ENCODE measurements at places on chromosomes 1 and 21.
A peak's percentile ranks its signal among the peaks of the same experiment; 100 is the strongest.

- DNase-seq = peak; percentile 70
Measured at GRCh38 chr1:236281198-236281653, 532 bp downstream of the ERO1B start.

DNA sequence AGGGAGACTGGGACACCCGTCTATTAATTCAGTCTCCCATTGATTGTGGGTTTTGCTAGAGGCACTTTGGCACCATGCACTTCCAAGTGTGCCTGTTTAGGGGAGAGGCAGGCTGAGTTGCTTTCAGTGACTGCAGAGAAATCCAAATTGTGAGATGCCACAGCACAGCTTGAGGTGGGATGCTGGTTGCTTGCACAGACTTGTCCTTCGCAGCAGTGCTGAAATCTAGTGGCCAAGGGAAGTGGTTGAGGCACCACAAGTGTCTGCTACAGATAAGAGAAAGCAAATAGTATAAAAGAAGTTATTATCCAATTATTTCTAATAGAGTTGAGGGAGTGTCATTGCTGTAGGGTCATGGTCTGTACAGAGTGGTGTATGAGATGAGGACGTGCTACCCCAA is 40.0 kb upstream of the APP start:
- DNase-seq = no peak

DNA sequence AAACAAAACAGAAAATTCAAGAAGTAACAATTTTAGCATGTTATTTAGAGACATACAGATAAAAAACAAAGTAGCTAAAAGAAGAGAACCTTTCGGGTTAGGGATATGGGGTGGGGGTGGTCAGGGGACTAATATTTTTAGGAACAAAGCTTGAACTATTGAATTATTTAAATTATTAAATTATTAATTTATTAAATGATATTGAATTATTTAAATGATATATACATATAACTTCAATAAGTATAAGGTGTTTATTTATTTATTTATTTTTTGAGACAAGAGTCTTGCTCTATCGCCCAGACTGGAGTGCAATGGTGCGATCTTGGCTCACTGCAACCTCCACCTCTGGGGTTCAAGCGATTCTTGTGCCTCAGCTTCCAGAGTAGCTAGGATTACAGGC is 36.0 kb downstream of the EIF2B3 start:
- no peak for DNase-seq

- no peak for DNase-seq
Measured at GRCh38 chr1:98887507-98887906, 117.2 kb downstream of the PLPPR5 start.

DNA sequence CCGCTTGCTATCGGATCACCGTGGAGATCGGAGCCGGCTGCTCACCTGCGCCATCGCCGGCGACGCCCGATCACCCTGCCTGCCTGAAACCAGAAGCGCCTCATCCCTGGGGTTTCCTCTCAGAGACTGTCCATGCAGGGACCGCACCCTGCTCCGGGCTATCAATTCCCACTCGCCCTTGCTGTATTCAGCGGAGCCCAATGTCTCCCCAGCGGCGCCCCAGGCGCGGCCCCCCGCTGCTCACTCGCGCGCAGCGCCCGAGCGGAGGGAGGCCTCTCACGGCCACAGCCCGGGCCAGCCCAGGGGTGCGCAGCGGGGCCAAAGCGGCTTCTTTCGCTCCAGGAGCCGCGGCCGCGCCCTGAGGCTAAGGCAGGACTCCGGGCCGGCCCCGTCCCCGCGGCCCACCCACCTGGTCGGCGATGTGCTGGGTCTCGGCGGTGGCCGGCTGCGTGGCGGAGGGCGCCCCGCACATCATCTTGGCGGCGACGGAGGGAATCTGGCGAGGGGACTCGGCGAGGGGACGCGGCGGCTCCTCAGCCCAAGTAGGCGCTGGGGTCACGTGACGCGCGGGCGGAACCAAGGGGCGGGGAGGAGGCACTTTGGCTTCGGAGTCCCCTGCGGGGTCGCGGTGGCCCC is at the start of gene CSTB:
Gene CSTB (minus strand): TSS at position 514 of the 636 bp plus-strand sequence. CDS start 39 bp downstream, at position 475.
- peak; percentile 85 for DNase-seq

- DNase-seq = no peak
Measured at GRCh38 chr1:230823426-230823825, 44.9 kb downstream of the C1orf198 start.

DNA sequence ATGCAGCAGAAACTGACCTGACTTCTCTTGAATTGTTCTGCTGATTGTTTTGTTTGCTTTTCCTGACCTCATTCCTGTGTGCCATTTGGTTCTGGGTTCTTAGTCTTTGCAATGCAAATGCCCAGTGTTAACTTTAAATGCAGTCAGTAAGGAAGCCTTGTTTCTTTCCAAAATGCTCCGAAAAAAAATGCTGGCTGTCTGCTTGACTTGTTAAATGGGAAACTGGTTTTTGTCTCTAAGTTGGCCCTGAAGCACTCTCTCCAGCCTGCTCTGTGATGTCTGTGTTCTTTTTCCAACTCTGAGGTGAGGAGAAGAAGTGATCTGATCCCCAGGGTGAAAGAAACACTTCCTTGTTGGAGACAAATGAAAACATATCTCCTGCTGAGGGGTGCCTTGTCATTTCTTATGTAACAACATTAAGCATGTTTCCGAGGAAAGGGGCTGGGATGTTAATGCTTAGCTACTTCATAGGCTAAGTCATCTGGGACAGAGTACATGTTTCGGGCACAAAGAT is 256.3 kb upstream of the ADGRL4 start:
- DNase-seq = no peak

GRCh38 chr1:160813215-160813614 is 17.2 kb downstream of the LY9 start:
- no peak for DNase-seq

GRCh38 chr1:87394513-87394912 is 65.8 kb downstream of the LMO4 start:
- DNase-seq = no peak

GRCh38 chr1:188817814-188818213 is 1659.8 kb downstream of the BRINP3 start:
- DNase-seq = no peak

- no peak for DNase-seq
Measured at GRCh38 chr1:191519519-191519918, 638.7 kb upstream of the RGS18 start.

DNA sequence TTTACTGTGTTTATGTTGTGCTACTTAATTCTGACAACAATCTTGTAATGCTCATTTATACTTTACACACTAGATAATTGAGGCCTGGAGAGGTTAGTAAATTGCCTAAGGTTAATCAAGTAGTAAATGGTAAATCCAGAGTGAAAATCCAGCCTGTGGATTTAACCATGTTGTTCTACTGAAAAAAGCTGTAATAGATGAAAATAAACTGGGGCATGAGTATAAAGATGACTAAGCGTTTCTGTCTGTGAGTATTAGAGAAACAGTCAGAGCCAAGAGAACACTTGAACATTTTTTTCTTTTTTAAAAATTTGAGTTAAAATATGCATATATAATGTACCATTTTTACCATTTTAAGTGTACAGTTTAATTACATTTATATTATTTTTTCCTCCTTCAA is 47.9 kb upstream of the LEPR start:
- DNase-seq = no peak

- DNase-seq = no peak
Measured at GRCh38 chr1:51288578-51288977, 41.8 kb downstream of the TTC39A start.

DNA sequence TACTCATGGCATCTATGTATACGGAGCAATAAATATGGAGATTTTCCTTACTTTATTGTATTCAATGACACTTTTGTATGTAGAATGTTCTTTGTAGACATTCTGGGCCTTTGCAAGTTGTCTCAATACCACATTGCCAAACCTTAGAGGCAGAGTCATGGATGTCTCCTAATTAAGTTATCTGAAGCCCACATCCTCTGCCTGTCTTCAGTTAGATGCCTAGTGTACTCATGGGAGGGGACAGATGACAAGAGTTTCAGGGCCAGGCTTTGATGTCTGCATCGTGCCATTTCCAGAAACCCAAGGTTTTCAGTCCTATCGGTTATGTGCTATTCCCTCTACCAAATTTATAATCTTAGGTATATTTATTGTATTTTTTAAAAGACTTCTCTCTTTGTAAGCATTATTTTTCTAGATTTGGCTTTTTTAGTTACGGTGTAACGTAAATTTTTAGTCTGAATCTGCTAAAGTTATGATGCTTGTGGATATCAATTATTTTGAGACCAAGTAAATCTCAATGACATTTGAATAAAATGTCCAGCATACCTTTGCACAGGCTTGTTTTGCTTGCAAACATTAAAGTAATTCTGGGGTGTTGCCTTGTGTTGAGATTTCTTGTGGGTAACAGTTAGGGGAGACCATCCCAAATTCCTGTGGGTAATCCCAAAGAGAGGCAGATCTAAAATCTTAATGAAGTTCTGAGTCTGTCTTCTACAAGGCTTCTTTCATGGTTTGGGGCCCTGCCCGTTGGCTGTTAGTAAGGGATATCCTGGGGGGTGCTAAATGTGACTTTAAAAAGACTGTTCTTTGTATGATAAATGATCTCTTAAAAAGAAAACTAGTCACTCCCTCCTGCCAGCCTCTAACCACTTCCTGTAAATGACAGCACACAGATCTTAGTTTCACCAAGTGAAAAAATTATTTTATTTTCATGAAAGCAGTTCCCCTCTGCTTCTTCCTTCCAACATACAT is 8.0 kb upstream of the MACF1 start:
- peak; percentile 82 for DNase-seq

DNA sequence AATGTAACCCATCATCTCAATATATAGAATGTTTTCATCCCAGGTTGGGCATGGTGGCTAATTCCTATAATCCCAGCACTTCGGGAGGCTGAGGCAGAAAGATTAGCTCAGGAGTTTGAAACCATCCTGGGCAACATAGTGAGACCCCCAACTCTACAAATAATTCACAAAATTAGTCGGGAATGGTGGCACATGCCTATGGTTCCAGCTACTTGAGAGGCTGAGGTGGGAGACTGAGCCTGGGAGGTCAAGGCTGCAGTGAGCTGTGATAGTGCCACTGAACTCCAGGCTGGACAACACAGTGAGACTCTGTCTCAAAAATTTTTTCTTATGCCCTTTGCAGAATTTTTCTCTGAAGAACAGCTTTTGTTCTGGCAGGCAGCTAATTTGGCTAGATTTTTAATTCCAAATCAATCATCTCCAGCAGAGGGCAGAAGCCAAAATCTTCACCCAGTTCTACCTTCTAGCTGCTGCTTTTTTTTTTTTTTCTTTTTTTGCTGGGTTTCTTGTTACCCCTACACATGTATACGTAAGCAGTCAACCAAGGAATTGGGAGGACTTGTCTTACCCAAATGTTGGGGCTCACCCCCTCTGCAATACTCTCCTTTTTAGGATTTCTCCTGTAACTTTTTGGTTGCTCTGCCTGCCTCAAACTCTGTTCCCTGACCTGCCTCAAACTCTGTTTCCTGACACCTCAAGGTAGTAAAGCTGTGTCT is 2.7 kb upstream of the RAD54L start:
- peak; percentile 52 for DNase-seq

- no peak for DNase-seq
Measured at GRCh38 chr1:25611843-25612242, 4.7 kb upstream of the MAN1C1 start.

GRCh38 chr1:103170609-103171008 is 62.3 kb upstream of the COL11A1 start:
- peak; percentile 34 for DNase-seq

- DNase-seq = peak; percentile 90
Measured at GRCh38 chr21:15682186-15682895, 47.4 kb upstream of the USP25 start.

DNA sequence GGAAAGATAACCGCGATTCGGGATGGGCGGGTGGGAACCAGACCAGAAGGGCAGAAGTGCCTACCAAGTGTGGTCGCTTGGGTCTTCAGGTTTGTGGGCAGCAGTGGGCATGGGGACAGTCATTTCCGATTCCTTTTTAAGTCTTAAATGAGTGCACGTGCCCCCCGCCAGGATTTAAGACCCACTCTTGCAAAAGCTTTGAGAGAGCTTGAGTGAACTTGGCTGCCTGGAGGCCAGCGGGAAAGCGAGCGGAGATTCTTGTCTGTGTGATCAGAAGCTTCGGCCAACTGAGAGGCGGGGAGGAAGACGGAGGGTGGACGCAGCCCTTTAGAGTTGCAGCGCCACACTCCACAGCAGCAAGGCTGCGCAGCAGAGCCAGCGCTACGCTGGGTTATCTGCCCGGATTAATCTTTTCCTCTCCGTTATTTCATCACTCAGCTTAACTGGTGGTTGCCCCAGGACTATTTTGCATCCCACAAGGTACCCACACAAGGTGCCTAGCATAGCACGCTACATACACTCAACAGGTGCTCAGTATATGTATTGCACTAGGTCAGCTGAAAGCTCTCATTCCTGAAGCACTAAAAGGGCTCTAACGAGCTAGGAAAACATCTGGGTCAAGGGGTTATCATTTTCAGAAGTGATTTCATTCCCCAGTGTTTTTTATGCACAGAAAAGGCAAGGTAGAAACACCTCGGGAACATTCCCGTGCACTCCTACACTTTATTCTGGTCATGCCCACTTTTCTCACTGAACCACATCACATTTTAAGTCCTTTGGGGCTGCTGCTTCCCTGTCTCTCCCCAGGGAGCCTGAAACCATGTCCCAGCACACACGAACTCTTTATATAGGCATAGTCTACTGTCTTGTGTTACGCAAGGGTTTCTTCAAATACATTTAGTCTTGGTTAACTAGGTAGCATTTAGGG is 1.5 kb upstream of the BATF3 start:
- peak; percentile 90 for DNase-seq

GRCh38 chr21:28893687-28894086 is 99.0 kb downstream of the LTN1 start:
- DNase-seq = no peak

GRCh38 chr1:42748461-42749410 is 8.7 kb upstream of the CLDN19 start:
- DNase-seq = no peak

DNA sequence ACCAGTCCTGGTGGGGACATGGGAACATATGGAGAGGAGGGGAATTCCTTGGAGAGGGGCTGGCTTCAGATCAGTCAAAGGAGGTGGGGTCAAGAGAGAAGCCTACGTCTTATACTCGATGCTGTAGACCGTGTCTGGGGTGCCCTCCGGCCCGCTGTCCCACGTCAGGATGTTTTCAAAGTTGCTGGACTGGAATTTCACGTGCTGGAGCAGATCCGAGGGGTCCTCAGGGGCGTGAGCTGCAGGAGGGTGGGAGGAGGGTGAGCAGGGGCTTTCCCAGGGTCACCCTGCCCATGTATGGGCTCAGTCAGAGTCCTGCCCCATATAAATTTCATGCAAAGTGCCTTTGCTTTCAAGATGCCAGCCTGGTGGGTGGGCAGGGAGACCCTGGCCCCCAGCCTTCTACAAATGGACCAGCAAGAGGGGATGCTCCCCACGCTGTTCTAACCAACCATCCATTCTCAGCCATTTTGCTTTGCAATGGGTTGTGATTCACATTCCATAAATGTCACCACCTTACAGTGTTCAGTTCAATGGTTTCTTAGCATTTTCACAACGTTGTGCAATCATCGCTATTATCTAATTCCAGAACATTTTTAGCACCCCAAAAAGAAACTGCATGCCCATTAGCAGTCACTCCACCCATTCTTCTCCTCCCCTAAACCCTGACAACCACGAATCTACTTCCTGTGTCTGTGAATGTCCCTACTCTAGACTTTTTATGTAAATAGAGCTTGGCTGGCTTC is 4.3 kb downstream of the IL22RA1 start:
- DNase-seq = no peak

GRCh38 chr1:79859212-79859948 is 852.9 kb upstream of the ADGRL4 start:
- no peak for DNase-seq
